Nephron progenitor cell (in vitro differentiated cells): ENCODE measurements at places on chromosomes 11 and 22.

- DNase-seq: peak; percentile 66
These were observed 34.4 kb downstream of the PRDM11 start for GRCh38 chr11:45180848-45181192.

- peak; percentile 82 for DNase-seq
These were observed at the start of gene PPP2R5B for GRCh38 chr11:64923944-64924909. Gene PPP2R5B (plus strand): TSS chr11:64924689. CDS start chr11:64925735, 1,046 bp downstream.

- DNase-seq: no peak
These were observed 7.0 kb downstream of the PRDX5 start for GRCh38 chr11:64324692-64325469.

DNA sequence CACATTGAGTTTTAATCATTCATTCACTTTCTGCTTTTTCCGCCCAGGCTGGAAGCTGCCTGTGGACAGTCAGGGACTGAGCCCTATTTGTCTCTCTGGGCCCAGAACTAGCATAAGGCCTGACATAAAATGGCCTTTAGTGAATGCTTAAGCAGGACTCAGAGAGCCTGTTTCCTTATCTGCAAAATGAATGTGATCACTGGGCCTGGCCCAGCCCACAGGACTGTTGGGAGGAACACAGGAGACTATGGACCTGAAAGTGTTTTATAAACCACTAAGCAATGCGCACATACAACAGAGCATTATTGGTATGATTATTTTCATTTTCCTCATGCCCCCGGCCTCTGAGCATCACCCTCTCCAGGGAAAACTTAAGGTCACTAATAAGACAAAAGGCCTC is 3.9 kb upstream of the MYH9 start:
- no peak for DNase-seq

GRCh38 chr22:25035715-25036114 is 83.2 kb downstream of the KIAA1671 start:
- no peak for DNase-seq

DNA sequence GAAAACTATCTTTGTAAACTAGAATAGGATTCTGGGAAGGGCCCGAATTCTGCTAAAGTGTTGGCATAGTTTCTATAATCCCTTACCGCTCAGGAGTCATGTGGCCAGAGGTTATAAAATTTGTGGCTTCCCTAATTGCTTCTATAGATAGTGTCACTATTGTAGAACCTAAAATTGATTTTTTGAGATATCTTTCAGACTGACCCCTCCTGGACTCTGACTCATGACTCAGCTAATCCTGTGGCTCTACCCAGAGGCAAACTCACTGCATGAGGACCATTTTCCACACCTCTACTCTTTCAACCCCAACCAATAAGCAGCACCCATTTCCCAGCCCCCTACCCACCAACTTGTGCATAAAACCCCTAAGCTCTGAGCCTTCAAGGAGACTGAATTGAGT is 61.8 kb upstream of the PRSS23 start:
- no peak for DNase-seq

GRCh38 chr11:57432149-57432561 is 5.2 kb upstream of the SLC43A3 start:
- DNase-seq: no peak

DNA sequence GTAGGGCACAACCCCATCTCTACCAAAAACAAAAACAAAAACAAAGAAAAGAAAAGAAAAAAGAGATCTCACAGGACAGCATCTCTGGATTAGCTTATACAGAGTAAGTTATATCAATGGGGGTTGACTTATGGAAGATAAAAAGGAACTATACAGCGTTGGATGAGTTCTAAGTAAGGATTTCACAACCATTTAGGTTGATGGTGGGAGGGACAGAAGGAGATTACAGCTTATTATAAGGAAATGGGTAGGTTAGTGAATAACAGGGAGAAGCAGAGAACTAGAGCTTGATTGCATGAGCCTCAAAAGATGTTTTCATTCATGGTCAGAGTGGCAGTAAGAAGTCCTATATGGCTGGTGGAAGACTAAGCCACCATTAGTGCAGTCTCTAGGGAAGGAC is 60.3 kb downstream of the CECR2 start:
- no peak for DNase-seq

- DNase-seq: no peak
These were observed 12.3 kb downstream of the MS4A6E start for GRCh38 chr11:60339356-60339755.

DNA sequence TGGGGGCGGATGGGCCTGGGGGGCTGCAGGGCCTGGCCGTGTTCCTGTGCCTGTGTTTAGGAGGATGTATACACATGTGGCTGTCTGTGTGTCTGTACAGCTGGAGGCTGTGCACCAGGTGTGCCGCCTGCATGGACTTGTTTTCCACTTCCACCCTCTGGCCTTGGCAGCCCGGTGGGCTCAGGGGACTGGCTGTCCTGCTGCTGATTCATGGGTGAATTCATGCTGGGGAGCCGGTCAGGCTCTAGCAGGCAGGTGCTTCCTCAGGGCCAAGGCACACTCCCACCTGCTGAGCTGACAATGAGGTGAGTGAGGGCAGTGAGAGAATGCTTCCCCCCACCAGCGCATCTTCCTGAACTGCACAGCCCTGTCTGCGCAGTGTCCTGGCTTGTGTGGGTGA is 88.4 kb downstream of the CCDC81 start:
- DNase-seq: no peak

DNA sequence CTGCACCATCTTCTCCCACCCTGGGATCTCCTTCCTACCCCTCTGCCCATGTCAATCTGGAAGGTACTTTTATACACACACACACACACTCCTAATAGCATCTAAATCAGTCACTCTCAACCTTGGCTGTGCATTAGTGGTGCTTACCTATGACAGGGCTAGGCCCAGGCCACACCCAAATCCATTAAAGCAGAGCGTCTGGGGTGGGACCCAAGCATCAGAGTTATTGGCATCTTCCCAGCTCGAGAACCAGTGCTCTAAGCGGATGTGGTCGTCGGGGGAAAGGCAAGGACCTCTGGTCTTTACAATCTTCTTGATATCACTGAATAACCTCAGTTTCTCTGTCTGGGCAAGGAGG is 194.6 kb downstream of the TRIM29 start:
- no peak for DNase-seq

- peak; percentile 97 for DNase-seq
These were observed at the start of gene EED for GRCh38 chr11:86244522-86245368. Gene EED (plus strand): TSS chr11:86244753. CDS start chr11:86245230, 477 bp downstream.

- no peak for DNase-seq
These were observed 149.0 kb downstream of the PKNOX2 start for GRCh38 chr11:125313271-125314219.

- DNase-seq: no peak
These were observed 3.6 kb upstream of the CCND1 start for GRCh38 chr11:69637198-69637940.

DNA sequence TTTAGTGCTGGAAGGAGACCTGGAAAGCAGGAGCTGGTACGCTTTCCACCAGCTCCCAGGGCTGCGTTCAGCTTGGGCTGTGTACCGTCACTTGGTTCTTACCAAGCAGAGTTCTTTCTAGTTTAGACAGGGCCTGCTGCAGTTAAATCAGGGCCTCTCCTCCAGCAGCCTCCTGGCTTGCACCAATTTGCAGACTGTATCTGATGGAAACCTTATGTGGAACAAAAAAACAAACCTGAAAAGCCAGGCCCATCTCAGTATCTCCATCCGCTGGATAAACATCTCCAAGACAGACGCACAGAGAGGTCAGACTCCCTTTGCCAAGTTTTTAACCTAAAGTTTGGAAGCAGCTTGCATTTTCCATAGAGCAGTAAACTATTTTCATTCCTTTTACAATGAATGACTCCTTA is 288.6 kb upstream of the SORL1-AS1 start:
- DNase-seq: no peak

DNA sequence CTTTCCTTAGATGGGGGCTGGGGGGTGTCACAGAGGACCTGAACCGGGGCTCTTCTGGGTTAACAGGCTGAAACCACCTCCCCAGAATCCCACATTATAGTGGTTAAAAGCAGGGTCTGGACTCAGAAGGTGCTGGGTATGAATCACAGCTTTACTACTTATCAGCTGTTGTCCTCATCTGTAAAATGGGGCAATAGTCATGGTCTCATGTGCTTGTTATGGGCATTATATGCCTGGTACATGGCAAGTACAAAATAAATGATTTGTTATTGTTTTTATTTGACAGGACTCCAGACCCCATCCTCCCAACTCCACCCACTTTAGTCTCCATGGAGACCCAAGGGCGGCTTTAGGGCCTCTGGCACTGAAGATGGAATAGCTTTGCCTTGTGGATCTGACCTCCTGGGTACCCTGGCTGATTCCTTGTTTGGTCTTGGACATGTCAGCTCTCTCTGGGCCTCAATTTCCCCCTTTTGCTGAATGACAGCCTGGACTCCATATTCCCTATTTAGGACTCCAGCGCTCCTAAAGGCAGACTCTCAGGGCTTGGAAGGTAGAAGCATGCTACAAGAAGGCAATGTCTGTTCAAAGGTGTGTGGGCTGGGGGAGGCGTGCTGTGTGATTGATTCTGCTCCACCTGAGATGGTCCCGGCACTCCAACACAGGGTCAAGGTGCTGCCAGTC is 812 bp upstream of the SMTN start:
- no peak for DNase-seq

- no peak for DNase-seq
These were observed 19.9 kb downstream of the NAGA start for GRCh38 chr22:42050641-42051180.

DNA sequence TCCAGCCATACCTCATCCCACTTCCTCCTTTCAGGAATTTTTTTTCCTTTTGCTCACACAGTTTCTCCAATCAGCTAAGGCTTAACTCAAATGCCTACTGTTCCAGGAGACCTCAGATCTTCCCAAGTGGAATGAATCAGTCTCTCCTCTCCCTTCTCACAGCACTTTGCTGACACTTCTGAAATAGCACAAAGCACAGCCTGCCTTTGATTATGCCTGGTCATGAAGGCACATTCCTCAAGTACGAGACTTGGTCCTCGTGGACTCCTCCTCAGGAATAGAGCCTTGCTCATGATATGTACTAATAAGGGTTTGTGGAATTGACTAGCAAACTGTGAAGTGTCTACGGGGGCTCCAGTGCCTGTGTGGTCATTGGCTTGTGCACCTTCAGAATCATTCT is 176.7 kb upstream of the TENM4 start:
- no peak for DNase-seq

- no peak for DNase-seq
These were observed 16.8 kb downstream of the MACROD1 start for GRCh38 chr11:64148917-64149617.

GRCh38 chr22:22954656-22955055 is 67.0 kb downstream of the IGLL5 start:
- DNase-seq: peak; percentile 56
